Kasumi-1 (cell line): ENCODE measurements at places on chromosomes 2 and 18.

DNA sequence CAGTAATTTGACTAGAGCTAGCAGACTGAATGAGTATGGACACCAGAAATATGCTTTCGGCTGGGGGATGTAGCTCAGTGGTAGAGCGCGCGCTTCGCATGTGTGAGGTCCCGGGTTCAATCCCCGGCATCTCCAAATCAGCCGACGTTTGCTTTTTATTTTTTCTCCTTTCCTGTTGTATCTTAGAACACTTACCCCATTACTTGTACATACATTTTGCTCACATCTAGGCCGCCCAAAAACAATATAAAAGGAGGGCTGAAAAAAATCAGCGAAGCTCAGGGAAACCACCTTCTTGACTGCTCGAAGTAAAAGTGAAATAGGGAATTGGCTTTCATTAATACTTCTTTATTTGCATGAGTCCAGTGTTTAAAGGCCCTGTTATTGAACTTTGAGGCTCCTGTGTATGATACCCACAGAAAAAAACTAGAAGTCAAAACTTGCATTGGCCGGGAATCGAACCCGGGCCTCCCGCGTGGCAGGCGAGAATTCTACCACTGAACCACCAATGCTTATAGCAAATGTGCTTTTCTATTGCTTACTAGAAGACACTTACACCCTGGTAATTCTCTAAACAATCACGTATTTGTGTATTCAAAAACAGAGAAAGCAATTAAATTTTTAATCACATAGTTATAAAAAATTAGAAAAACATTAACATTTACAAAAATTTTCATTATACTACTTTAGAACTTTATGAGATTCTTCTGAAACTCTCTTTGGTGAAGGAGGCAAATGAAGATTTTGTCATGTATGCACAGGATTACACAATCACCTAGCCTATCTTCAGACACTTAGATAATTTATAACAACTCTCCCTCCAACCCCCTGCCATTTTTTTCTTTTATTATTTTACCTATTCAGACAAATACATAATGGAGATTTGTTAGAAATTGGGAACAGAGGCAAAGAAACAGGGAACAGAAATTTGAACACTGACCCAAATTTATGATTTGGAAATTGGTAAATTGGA, 35.2 kb upstream of the GPD2 start:
- peak; percentile 85 for DNase-seq

DNA sequence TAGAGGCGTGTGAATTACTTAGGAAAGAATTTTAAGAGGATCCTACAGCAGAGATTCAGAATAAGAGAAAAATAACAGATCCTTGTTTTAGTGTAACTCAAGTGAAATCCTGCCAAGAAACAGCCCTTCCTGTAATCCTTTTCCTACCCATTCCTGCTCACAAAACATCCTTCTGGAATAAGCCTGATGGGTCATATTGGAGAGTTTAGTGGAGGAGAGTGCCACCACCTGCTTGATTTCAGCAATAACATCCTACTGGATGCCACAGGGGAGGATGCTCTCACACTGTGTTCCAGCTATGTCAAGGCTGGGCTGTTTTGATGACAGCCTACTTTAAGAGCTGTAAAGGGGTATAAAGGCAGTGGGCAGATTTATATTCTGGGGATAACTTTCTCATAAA, 54.8 kb upstream of the CCDC178 start:
- DNase-seq = peak; percentile 46

- DNase-seq = no peak
Observed at GRCh38 chr2:176383836-176384442, 114.7 kb downstream of the MTX2 start.

DNA sequence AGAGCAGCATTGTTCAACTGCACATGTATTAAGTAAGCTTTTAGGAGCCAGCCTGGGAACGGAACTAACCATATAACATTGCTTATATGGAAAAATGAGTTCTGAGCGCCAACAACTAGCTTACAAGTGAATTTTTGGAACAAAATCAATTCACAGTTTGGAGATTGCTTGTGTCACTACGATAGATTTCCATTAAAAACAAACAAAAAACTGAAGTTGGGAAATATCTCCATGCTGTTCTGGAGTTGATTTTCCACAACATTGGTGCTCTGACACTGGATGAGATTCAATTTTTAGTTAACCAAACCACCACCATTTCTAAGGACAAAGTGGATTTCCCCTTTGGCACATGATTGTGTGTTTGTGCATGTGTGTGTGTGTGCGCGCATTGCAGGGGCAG, 56.9 kb upstream of the ZNF397 start:
- no peak for DNase-seq

DNA sequence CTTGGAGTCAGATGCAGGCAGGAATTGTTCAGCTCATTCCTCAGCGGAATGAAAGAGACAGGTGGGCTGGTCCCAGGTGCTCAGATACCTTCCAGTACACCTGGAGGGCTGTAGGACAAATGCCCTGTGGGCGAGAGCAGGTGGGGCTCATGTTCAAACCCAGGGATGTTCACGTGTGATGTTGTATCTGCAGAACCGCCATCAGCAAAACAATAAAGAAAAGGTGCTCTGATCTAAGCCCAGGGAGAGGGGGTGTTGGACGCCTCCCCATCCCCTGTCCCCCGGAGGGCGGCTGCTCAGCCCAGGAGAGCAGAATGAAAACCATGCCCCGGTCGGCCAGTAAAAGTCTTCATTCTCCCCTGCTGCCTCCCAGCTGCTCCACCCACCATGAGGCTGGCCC, 197.4 kb downstream of the HAUS1 start:
- DNase-seq = no peak

- no peak for DNase-seq
Observed at GRCh38 chr18:37873416-37873815, 307.8 kb upstream of the CELF4 start.

DNA sequence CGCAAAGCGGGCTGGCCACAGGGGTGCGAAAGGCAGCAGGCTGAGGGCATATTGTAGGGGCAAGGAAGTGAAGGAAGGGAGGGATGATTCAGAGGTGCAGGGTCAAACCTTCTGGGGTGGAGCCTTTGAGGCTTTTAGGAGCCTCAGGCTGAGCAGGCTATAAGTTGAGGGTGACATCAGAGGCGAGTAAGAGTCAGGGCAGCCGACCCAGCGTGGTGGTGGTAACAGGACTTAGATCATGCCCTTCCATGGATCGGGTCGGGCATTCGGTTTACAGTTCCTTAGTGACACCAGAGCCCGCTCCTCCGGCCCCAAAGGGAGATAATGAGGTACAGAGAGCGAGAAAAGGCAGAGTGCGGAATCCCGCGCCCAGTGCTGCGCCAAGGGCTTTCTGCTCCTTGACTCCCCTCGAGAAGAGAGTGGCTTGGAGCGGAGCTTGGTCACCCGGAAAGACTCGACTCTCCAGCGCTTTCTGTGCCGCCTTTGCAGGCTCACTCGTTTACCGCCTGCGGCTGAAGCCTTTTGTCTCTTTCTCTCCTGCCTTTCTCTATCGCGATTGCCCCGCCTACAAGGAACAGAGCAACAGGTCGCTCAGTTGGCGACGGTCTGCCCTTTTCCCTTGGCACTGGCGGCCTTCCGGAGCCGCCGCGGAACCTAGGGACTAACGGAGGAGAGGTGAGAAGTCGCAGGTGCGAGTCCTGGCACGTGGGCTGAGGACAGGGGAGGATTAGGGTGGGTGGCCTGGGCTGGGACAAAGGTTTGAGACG, 720 bp downstream of the LBX2 start:
- DNase-seq = peak; percentile 57

DNA sequence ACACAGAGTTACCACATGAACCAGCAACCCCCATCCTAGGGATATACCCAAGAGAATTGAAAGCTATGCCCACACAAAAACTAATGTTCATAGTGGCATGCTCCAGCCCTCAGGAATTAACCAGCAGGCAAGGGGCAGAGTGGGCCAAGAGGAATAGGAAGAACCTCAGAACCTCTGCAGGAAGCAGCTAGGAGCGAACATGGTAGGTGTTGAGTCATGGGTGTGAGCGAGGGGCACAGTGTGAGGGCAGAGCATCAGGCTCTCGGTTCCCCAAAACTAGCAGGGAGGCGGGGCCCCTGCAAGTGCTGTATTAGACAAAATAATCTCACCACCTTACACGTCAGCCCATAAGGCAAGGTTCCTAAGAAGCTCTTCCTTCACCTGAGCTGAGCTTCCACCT, 5.6 kb upstream of the RUFY4 start:
- no peak for DNase-seq

DNA sequence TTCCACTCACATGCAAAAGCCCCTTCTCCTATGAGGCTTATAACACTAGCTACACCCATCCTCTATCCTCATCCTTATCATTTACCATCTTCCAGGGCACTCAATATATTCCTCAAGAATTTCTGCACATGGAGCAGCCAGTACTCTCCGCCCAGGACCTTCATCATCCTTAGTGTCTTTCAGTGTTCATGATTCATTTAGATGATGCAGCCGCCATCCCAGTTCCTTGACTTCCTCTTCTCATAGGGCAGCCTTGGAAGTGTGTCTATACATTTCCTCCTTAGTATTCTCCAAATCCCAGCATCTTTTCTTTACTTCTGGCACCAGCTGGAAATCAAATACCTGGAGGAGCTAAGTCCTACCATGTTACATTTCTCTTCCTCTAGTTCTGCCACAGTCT, 3.0 kb upstream of the ITSN2 start:
- DNase-seq = no peak

GRCh38 chr18:48676756-48677368, 138.0 kb downstream of the CTIF start:
- no peak for DNase-seq

DNA sequence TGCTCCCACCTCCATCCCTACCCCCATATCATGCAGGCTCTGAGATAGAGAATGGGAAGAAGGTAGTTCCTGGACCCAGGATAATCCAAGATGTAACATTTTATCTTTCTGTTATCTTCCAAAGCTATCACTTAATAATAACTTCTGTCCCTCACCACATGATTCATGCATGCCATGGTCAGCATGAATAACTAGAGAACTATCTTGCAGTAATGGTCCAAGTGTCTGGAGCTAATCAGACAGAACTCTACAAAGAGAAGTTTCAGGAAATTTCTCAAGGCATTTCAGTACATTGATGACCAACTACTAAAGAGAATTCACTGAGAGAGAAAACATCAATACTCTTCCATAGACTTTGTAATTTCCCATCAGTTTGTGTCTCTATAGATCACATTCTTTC, 1469.7 kb upstream of the PIK3C3 start:
- DNase-seq = no peak

DNA sequence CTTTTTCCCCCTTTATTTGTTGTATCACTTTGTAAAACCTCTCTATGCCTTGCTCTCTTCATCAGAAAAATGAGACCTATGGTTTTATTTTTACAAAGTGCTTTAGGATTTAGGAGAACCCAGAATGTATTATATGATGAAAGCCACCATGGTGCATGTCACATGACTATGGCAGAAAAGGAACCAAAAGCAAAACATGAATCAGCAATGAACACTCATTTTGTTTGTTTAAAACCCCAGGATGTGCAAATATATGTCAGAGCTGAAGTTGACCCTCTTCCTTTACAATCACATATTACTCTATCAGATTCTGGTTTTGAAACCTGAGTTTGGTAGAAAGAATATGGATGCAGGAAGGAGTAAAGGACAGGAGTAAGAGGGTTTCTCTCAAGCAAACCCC, 70.0 kb downstream of the FIGN start:
- DNase-seq = no peak

GRCh38 chr2:74759986-74760385, 73.9 kb upstream of the HK2 start:
- no peak for DNase-seq

GRCh38 chr2:47310801-47311560, 92.0 kb upstream of the MSH2 start:
- DNase-seq = no peak

DNA sequence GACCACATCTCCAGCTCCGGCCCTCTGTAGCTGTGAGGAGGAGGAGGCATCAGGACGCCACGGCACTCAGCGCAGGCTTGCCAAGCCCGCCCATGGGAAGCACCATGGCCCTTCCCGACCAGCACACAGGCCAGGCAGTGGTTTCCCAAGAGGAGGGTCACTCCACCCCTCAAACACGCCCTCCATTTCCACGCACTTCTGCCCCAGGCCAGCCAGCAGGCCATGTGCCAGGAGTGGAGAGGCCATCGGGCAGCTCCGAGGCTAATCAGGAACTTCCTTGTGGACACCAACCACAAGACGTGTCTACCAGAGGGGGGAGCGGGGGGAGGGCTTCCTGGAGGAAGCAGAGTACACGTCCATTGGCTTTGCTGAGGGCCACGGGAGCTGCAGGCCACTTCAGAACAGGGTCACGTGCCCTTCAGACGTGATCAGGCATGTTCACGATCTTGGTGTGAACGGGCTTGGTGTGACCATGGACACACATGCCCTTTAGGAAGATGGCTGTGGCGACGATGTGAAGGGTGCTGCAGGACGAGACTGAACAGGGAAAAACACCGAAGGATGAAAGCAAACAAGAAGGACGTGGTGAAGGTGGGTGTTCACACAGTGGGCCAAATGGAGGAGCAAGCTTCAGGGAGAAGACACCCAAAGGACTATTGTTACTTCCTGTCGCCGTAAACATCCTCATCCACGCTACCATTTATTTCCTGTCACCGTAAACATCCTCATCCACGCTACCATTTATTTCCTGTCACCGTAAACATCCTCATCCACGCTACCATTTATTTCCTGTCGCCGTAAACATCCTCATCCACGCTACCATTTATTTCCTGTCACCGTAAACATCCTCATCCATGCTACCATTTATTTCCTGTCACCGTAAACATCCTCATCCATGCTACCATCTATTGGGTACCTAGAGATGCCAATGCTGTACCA, 6.5 kb upstream of the MTERF4 start:
- DNase-seq = no peak

- no peak for DNase-seq
Observed at GRCh38 chr2:218060118-218060517, 8.9 kb upstream of the RUFY4 start.

DNA sequence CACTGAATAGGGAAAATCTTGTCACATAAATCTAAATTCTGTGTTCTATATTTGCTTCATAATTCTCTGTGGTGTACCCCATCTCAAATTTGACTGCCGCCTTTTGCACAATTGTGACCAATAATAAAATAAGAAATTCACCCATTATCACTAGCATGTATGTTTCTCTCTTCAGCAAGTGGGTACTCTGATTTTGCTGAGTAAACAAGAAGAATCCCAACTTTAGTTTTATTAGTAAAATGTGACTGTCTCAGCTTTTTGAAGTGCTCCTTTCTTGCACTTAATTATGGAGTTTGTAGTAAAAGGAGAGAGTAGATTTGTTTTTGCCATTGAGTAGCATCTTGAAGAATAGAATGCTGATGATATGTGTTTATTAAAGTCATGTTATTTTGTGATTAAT, 16.1 kb downstream of the ITPRID2 start:
- DNase-seq = no peak

DNA sequence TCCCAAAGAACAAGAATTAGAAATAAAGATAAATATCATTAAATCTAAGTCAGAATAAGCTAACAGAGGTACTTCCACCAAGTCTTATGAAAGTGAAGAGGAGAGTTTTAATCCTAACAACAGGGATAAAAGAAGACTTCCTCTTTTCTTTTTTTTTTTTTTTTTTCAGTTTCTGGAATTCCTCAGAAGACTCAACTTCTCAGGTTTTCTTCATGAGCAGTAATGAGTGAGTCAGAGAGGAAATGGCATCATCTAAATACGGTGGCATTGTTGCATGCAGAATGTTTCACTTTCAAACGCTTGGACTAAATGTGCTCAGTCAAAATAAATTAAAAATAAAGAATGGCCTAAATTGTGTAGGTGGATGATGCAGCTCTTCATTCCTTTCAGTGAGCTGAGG, 45.6 kb upstream of the ARHGAP15 start:
- peak; percentile 56 for DNase-seq
